ENCODE measurements at places on chromosomes 16 and 17.

GRCh38 chr17:44203731-44204440, 4.2 kb upstream of the ATXN7L3 start:
- DNase-seq: peak; percentile 22

GRCh38 chr16:66206363-66206762, 160.1 kb upstream of the CDH5 start:
- no peak for DNase-seq

DNA sequence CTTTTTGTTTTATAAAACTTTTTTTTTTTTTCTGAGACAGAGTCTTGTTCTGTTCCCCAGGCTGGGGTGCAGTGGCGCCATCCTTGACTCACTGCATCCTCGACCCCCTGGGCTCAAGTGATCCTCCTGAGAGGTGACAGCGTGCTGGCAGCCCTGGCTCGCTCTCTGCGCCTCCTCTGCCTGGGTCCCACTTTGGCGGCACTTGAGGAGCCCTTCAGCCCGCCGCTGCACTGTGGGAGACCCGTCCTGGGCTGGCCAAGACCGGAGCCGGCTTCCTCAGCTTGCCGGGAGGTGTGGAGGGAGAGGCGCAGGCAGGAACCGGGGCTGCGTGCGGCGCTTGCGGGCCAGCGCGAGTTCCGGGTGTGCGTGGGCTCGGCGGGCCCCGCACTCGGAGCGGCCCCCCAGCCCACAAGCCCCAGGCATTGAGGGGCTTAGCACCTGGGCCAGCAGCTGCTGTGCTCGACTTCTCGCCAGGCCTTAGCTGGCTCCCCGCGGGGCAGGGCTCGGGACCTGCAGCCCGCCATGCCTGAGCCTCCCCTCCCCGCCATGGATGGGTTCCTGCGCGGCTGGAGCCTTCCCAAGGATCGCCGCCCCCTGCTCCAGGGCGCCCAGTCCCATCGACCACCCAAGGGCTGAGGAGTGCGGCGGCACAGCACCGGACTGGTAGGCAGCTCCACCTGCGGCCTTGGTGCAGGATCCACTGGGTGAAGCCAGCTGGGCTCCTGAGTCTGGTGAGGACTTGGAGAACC, 49.6 kb upstream of the HELZ start:
- DNase-seq: no peak

DNA sequence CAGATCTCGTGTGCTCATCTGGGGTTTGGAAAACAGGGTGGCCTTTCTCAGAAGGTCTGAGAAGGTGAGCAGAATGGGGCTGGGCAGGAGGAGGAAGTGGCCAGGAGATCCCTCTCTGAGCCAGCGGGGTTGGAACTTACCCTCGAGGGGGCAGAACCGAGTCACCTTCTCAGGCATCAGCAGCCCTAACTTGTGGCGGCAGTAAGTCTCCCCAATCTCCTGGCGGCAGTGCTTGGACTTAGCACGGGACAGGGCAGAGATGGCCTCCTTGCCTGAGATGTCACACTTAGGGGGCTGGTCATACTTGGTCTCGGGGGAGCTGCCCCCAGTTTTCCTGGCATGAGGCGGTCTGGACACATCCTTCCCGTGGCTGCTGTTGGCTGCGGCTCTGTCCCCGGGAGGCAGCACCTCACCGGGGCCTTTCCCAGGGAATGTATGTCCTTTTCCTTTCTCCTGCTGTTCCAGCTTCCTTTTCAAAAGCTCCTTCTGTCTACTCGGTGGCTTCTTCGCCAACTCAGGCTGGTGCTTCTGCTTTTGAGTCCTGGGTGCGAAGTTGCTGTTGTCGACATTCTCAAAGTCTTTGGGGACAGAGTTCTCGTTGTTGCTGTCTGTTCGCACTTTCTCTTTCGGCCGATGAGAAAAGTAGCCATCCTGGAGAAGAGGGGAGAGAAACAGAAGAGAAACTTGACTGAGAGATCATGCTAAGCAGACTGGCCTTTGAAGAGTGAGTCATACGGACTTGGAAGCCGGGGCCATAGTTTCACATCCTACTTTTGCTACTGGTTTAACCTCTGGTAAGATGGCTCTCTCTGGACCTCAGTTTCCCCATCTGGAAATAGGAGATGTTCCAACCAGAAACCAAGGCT, 211.7 kb downstream of the XYLT1 start:
- no peak for DNase-seq

DNA sequence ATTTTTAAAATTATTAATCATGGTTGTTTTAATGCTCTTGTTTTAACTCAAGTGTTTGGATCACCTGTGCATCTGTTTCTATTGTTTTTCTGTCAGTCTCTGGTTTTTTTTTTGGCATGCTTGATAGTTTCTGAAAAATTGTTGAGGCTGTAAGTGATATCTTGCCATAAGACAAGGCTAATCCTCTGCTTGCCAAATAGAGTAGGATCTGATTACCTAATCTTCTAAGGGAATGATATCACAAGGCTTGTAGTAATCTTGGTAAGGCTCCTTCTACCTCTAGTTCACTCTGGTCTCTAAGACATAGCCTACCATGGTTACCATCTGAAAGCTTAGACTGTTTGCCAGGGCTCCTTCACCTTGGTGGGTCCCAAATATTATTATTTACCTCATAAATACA, 81.0 kb downstream of the ATF7IP2 start:
- no peak for DNase-seq

- DNase-seq: no peak
These were observed 138.8 kb downstream of the XYLT1 start for GRCh38 chr16:17331991-17332390.

- no peak for DNase-seq
These were observed 20.7 kb downstream of the PIK3R6 start for GRCh38 chr17:8846768-8847211.

DNA sequence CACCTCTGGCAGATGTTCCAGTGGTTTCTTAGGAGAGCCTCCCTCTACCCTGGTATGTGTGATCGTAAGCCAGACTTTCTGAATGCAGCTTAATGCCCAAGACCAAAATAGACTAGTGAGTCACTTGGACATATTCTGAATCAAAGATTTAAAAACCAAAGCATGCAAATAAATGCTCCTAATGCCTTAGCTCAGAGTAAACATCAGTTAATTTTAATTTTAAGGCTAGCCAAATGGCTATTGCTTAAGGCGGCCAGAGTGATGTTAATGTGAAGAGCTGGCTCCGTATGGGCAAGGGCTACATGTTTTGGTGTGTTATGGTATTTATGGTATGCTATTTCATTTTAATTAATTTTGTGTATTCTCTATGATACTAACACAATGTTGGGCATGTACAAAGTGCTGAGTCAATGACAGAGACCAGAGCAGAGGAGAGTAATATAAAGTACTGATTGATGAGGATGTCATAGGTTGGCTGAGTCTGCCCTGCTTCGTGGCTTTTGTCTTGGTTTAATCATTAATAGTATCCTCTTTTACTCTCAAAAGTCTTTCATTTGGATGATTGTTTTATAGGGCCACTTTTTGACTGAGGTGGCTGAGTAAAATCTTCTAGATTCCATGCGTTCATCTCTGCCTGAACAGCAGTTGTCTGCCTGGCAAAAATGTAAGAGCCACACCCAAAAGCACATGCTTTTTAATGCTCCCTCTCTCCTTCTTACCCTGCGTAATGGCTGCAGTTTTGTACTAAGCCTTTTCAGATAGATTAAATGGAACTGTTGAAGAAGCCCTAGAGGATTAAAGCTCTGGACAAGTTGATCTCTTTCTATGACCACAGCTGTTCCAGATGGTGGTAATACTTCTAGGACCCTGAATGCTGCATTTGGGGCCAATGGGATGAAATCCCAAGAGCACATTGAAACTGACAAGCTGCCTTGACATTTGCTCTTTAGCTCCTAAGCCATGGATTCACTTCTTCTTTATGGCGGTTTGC, 59.6 kb downstream of the MAP2K6 start:
- DNase-seq: no peak

- DNase-seq: peak; percentile 96
These were observed at the start of gene ACLY for GRCh38 chr17:41918314-41919164. Gene ACLY (minus strand): TSS chr17:41918951. CDS start chr17:41913873, 5,078 bp downstream.

DNA sequence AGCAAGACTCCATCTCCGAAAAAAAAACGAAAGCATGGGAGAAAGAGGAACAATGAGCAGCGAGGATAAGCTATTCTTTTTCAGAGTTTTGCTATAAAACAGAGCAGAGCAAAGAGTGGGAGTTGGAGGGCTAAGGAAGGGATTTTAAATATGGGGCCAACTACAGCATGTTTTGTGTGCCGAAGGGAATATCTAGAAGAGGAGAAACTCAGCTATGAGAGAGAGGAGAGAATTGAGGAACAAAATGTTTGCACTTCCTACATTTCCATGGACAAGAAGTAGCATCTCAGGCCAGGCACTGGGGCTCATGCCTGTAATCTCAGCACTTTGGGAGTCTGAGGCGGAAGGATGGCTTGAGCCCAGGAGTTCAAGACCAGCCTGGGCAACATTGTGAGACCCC, 13.1 kb upstream of the GRB2 start:
- no peak for DNase-seq

GRCh38 chr16:78842950-78843349, 743.5 kb downstream of the WWOX start:
- DNase-seq: no peak

DNA sequence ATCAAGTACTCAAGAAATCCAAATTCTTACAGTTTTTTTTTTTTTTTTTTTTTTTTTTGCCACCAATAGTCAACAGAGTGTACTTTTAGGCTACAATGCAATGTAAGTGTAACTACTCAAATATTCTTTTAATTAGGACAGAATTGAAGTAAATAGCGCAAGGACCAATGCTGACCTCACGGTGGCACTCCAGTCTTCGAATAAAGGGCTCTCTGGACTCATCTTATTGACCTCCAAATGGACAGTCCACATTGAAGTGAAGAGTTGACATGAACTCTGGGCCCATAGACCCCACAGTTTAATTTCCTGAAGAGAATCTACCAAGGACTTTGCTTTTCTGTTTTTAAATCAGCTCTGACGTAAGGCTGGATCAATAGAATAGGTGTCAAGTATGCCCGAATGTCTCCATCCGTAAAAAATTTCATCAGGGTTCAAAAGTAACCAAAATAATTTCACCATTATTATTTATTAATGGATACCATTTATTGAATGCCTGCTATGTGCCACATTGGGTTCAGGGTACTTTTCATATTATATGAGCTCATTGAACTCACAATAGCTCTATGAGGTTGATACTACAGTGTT, 7.3 kb upstream of the DDX52 start:
- no peak for DNase-seq

DNA sequence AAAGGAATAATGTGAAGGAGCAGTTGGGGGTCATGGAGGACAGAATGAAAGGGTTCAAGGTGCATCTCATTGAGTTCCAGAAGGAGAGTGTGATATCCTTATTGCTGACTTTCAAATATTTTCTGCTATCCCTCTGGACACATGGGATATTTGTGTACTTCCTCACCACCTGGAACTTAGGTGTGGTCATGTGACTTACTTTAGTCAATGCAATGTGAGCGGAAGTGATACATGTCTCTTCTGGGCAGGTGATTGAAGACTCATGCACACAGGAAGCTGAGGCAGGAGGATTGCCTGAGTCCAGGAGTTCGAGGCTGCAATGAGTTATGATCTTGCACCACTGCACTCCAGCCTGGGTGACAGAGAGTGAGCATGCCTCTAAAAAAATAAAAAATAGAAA, 36.7 kb upstream of the TANC2 start:
- DNase-seq: no peak

- no peak for DNase-seq
These were observed 422 bp downstream of the CD300LF start for GRCh38 chr17:74712301-74712700.

DNA sequence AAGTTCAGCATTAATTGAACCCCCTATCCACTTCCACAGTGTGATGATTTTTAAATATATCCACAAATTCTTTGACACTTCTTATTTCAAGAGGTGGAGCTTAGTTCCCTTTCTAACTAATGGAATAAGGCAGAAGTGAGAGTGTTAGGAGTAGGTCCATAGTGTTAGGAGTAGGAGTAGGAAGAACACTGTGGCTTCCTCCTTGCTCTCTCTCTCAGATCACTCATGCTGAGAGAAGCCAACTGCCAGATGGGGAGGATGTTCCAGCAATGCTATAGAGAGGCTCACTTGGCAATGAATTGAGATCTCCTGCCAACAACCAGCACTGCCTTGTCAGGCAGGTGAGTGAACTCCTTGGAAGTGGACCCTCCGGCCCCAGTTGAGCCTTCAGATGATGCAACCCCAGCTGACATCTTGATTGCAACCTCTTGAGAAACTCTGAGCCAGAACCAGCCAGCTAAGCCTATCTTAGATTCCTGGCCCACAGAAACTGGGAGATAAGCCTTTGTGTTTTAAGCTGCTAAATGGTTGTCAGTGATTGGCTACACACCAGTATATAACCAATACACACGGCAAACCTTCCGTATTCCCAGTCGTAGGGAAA, 44.3 kb downstream of the SPECC1 start:
- DNase-seq: no peak

DNA sequence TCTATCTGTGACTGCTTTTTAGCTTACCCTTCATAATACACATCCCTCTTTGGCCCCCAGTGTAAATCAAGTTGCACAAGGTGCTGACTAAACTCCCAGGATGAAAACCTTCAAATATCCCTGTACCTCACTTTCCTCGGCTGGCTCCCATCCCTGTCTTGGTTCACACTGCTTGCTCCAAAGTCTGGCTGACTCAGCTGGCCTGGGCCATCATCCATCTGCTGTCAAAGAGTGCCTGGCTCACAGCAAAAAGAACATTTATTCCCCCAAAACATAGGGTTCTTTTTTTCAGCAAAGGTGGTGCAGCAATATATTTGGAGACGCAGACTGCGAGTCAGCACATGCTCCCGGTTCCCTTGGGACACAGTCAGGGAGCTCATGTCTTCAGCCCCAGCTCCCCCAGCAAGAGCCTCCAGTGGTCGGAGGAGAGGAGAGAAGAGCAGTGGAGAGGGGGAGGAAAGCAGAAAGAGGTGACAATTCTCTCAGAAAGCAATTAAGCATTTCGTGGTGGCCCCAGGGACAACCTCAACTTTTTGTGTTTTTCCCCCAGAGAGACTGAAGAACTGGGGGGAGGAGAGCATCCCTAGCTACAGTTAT, 26.1 kb downstream of the GPR142 start:
- DNase-seq: no peak

GRCh38 chr17:49647256-49647585, 30.7 kb downstream of the SPOP start:
- DNase-seq: no peak

GRCh38 chr16:67951485-67951884, 7.6 kb upstream of the LCAT start:
- no peak for DNase-seq

- DNase-seq: no peak
These were observed 36.8 kb downstream of the ASPA start for GRCh38 chr17:3512505-3513171.

GRCh38 chr17:19014628-19015215, 10.2 kb upstream of the FAM83G start:
- no peak for DNase-seq

GRCh38 chr17:20234276-20234675, 225.1 kb downstream of the SPECC1 start:
- DNase-seq: no peak

Data from NCI-H1930 (cell line).